Stimulated activated CD8-positive, alpha-beta memory T cell treated with anti-CD3 and anti-CD28 coated beads, Interleukin-7, amount 100 ng/mL, for 1 hour (primary cell): ENCODE measurements at places on chromosomes 3 and 15.
A peak's percentile ranks its signal among the peaks of the same experiment; 100 is the strongest.

- no peak for DNase-seq
Observed at GRCh38 chr15:74890665-74890960, 771 bp downstream of the MPI start.

- no peak for DNase-seq
Observed at GRCh38 chr15:75650908-75651809, 3.4 kb downstream of the SNX33 start.

DNA sequence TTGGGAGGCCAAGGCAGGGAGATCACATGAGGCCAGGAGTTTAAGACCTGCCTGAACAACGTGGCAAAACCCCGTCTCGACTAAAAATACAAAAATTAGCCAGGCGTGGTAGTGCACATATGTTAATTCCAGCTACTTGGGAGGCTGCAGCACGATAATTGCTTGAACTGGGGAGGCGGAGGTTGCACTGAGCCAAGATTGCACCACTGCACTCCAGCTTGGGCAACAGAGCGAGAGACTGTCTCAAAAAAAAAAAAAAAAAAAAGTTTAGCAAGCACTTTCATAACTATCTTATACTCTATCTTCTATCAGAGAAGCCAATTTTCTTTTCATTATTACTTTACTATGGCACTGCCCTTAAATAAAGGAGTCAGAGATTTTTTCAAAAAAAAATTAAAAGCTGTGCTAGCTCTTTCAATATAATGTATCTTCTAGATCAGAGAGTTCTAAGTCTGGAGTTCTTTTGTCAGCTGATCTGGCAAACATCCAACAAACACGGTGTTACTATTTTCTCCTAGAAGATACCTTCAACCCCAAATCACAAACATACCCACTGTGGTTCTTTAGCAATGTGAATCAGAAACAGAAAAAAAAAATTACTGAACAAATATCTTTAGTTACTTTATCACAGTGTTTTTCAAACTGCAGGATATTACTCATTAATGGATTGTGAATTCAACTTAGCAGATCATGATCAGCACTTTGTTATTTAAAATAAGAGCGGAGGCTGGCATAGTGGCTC is 3.0 kb downstream of the ZNF770 start:
- DNase-seq = no peak

GRCh38 chr3:151011427-151011826 is 38.9 kb upstream of the CLRN1 start:
- no peak for DNase-seq

DNA sequence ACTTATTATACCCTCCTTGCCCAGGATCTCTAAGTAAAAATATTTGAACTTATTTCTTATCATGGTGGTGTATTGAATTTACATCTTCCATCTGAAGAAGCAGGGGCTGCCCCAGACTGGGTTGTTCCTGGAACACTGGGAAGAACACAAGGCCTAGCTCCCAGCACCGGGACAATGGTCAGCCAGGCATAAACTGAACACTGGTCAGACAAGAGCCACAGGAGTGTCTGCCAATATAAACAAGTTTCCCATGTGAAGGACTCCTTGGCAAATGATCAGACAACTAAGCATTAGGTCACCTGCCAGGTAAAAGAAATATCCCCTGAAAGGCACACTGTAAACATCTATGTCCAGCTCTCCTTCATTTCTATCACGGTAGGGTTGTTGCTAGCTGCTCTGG is 172.4 kb downstream of the ATP8B4 start:
- DNase-seq = no peak

DNA sequence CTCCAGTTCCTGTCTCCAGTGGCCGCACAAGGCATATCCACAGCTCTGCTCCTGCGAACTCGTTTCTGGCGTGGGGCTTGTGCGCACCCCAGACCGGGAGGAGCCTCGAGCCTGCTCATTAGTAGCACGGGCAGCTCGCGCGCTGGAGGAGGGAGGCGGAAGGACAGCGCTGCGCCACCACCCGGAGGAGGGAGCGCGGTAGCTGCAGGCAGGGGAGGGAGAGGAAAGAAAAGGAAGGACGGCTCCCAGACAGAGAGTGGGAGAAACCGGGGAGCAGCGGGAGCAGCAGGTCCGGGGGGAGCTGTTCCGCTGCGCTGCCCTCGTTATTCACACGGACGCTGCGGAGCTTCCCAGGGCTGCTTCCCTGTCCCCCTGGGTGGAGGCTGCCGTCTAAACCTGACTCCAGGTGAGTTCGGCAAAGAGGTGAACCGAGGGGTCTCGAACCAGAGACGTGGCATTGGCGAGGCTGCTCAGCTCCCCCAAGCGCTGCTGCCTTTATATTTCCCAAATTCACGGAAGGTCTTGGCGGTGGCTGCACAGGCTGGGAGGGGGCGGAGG is 121.3 kb upstream of the ZNF717 start:
- DNase-seq = no peak

DNA sequence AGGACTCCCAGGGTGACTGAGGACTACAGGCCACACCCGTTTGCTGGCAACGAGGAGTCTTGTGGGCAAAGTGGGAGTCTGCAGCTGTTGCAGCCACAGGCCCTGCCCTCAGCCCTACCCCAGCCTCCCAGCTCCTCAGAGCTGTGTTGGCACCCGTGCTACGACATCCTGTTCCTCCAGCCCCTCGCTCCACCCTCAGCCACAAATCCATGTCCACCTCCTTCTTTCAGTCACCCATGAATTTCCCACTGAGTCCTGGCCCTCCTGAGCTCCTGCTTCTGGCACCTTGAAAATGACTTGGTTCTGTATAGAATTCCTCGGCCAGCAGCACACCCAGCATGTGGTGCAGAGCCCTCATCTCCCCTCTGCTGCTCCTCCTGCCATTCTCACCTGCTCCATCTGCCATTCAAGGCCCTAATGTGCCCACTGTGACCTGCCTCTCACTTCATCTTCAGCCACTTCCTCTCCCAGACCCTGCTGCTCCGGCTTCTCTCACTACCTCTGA is 20.9 kb upstream of the VILL start:
- no peak for DNase-seq

DNA sequence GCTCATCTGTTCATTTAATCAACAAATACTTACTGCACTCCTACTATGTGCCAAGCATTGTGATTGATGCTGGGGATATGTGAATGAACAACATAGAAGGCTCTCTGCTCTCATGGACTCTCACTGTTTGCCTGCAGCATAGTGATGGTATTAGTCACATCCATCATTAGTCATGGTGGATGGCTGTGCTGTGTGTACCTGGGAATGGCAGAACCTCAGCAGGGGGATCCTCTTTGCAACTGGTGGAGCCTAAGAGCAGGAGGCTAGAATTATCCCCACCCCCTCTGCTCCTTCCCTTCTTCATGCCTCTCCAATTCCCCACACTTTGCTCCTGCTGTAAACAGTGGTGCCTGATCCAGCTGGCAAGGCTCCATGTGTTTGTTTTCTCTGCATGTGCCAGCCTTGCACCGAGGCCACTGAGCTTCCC is 20.5 kb downstream of the BOC start:
- DNase-seq = no peak

- no peak for DNase-seq
Observed at GRCh38 chr3:82002986-82003642, 241.7 kb upstream of the GBE1 start.

- DNase-seq = no peak
Observed at GRCh38 chr3:36695769-36696137, 68.6 kb downstream of the DCLK3 start.

DNA sequence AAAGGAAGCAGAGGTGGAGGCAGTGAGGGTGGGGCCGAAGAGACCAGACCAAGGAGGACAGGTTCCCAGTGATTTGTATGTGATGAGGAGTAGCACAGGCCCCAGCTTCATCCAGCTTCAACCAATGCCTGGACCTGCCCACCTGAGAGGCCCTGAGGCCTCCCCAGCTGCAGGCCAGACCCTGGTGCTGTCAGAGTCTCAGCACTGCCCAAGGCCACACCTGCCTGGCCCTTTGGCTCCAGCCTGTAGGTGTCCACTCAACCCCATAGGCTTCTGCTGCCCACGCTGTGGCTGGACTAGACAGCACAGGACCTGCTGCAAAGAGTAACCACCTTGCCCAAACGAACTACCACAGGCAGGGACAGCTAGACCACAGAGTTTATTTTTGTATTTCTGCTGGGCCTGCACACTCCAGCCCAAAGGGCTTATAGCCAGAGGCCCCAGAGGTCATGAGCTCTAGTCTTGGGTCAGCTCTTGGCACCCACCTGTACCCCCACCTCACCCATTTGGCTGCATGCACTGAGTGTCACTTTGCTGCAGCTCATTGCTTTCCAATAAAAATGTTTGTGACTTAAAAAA is 81.9 kb upstream of the CDV3 start:
- DNase-seq = no peak

DNA sequence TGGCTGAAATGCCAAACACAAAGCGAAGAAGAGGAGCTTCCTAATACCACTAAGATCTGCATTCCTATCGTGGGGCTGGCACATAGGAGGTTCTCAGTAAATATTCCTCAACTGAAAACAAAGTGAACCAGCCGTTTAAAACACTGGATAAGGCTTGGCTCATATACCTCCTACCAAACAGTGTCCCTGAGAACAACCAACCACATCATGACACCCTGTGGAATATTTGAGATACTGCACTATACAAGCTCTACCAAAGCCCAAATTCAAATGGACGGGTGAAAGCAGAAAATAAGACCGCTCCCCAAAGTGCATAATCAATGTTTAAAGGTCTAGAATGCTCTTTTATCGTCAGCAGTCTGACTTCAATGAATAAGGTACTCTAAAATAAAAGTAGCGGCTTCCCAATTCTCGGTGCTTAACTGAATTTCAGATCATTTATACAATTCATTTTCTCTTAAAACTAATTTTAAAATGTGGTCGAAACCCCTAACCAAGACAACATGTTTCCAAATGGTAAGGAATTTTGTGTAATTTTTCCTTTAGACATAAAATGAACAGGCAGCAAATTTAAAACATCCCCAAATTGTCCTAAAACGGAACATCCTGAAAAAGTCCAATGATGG is 425.8 kb downstream of the ERC2 start:
- no peak for DNase-seq

GRCh38 chr3:10116928-10117327 is 1.5 kb downstream of the BRK1 start:
- DNase-seq = no peak

DNA sequence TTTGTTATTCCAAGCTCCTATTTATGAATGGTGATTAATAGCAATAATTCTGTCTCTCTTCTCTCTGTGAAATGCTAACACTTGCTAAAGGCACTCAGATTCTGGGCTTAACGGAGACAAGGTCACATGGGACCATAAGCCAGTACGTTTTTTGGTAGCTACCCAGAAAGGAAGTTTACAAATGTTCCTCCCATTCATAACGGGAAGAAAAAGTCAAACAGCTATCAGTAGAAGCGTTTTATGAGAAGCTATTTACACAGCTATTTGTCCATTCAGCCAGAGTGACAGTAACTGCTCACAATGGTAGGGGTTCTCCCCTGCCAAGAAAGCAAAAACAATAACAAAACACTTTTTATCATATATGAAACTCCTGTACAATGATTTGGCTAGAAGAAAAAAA is 51.5 kb downstream of the ZMAT3 start:
- no peak for DNase-seq

GRCh38 chr3:162171970-162172369 is 675.4 kb downstream of the OTOL1 start:
- DNase-seq = no peak

DNA sequence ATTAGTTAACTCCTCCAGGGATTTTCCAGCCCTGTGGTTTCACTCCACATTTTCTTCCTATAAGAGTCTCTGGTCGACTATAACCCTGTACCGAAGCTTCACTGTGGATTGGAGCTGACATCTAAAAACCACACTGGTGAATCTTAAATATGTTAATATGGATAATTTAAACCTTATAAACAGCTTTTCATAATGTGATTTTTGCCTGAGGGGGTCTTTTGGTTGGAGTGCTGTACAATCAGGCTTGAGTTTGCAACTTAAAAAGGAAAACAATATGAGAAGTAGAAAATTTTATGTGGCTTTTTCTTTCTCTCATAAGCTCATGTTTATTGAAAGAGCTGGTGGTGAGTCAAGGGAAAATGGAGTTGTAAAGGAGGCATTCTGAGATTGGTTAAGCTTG is 313.7 kb downstream of the VPS13C start:
- no peak for DNase-seq

- no peak for DNase-seq
Observed at GRCh38 chr3:168591587-168591986, 495.9 kb upstream of the GOLIM4 start.

DNA sequence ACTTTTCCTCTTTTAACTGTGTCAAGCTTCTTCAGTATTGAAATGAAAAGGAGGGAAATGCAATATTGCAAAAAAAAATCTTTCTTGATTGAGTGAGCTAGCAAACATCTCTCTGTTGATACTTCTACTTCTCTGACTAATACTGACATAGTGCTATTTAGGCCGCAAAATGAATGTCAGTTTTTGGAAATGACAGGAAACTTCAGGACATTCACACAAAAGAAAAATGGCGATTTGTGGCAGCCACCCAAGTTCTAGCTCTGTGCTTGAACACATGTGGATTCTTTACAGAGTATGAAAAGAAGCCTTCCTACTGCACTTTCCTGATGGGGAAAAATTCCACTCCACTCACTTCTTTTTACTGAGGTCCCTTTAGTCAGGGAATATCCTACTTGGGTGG is 486.8 kb upstream of the ALCAM start:
- DNase-seq = no peak

DNA sequence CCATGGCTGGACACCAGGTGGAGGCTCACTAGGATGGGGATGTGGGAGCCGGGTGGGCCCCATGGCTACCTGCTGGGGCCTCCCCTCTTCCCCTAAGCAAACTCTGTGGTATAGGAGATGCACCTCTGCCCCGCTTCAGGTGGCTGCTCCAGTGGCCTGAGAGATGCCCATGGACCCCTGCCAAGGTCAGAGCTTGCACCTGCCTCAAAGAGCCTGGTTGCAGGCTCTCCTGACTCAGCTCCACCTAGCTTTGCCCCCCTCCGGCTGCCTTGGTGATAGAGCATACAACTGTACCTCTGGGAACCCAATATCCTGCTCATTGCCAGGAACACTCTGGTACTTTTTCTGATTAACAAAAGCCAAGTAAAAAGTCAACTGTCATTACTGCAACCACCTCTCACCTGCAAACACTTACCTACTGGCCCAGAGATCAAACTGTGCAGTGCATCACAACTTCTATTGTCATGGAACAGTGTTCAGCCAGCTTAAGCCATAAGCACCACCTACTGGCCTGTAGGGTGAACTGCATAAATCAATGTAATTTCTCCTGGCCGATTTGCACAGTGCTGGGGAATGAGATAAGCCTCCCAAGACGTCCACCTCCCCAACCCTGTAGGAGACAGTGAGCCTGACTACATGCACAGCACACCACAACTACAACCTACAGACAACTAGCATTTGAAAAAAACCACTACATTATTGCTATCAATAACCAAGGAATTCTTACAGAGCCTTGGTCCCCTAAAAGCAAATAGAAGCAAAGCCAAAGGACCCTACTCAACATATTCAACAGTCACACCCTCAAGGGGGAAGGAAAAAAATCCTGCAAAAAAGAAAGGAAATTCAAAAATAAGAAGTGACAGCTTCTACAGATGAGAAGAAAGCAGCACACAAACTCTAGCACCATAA is 352.4 kb upstream of the ARHGEF26 start:
- DNase-seq = peak; percentile 16

DNA sequence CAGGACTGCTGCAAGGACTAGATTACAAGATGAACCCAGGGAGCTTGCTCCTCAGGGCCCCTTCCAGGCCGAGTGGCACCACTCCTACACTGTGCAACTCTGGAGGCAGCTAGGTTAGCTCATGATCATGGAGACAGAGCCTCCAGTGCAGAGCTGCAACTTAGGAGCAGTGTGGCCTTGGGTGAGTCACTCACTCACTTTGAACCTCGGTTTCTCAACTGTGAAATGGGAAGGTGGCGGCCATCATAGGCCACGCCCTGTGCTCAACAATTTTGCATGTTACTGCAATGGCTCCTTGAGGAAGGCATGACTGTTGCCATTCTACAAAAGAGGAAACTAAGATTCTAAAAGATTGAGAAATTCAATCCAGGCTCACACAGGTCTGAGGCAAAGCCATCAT is 11.2 kb upstream of the CXCR6 start:
- no peak for DNase-seq
